Stimulated activated CD8-positive, alpha-beta memory T cell treated with anti-CD3 and anti-CD28 coated beads, Interleukin-7, amount 100 ng/mL, for 4 hours (primary cell): ENCODE measurements at places on chromosomes 2 and 18.

GRCh38 chr2:215367662-215368492 lies 56.0 kb downstream of the ATIC start:
- no peak for DNase-seq

DNA sequence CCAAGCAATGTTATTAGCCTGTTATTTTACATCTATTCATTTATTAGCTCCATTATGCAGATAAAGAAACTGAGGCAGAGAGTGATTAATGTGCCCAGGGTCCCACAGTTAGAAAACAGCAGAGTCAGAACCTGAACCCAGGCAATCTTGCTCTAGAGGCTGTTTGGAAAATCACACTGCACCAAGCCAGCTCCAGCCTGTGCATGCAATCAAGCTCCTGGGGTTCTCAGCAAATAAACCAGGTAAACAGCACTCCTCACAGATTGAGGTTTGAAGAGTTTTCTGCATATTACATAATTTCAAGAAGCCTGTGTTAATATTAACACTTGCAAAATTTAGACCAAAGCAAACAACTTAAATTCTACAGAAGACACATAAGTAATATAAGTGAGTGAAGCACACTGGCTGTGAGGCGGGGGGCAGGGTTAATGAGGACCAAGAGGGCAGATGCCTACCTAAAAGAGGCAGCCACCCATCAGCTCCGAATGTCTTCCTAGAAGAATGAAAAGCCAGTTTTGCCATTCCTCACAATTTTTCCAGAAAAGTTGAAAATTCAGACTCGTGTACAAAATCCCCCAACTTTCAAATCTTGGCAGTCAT lies 35.4 kb downstream of the CACNB4 start:
- DNase-seq = no peak

DNA sequence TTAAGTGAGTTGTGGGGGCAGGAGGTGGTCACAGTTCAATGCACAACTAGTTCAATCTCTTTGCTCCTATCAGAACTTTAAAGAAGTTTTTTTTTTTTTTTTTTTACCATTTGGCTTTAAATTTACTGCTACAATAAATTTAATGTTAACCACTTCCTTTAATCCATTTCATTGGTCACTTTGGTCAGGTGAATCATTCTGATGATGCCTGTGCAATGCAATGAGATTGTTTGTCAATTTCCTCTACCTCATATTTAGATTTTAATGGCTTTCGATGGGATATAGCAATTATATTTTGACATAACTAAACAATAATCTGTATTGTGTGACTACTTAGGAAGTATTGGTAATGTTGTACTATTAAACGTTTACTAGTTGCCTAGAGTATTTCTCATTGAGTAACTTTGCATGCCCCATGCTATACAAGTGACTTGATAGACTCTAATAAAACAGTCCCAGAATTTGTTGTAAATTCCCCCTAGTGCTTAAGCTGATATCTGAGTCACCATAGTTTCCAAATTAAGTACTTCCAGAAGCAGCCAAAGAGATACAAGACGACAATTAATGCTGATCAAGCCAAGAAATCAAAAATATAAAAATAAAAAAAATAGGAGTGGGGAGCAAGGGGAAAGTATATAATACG lies 52.9 kb upstream of the SERPINB2 start:
- no peak for DNase-seq

DNA sequence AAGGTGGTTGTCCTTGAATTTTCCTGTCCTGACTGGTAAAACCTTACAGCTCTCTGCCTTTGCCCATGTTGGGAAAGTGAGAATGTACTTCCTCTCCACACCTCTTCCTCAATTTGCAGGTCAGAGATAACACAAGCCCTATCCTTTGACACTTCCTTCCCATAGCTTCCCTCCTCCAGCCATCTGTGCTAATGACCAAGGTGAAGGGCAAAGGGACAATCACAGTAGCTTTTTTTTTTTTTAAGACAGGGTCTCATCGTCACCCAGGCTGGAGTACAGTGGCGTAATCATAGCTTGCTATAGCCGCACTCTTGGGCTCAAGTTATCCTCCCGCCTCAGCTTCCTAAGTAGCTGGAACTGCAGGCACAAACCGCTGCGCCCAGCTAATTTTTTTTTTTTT lies 24.3 kb upstream of the STPG4 start:
- DNase-seq = no peak

DNA sequence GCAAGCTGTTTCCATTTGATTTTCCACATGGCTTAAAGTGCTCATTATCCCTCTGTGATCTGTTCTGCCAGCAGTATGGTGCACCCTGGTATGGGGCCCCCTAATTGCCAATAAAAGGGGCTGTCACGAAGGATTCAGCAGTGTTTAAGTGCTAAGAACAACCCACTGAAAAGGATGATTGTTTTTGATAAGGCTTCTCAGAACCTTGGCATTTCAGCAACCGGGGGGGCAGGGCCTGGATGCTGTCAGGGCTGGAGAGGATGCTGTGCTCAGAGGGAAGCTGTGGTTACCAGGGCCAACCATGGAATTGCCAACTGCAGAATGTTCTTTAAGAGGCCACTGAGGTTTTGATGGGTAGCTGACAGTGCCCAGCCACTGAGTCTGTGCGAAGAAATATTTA lies 117.8 kb downstream of the CTIF start:
- no peak for DNase-seq

- no peak for DNase-seq
These were observed 43.7 kb downstream of the TGIF1 start for GRCh38 chr18:3493501-3494244.
